ENCODE measurements at places on chromosomes 2 and 18.

DNA sequence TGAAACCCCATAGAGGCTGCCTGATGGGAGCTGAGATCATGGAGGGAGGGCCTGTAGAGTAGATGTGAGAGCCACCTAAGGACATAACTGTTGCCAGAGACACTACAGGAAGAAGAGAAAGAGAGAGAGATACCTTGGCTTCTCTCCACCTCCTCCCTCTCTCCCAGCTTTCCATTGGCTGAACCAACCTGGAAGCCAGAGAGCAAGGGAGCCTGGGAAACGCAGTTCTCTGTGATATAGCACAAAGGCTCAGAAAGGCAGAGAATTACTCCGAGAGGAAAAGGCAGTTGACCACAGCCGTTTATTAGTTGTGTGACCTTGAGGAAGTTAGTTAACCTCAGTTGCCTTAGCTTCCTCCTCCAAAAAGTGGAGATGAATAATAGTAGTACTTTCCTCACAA is 37.7 kb upstream of the MAT2A start:
- no peak for DNase-seq
- no peaks in the 10 kb centered on the region for H3K4me1 ChIP-seq
- no peaks in the 10 kb centered on the region for H3K27me3 ChIP-seq

DNA sequence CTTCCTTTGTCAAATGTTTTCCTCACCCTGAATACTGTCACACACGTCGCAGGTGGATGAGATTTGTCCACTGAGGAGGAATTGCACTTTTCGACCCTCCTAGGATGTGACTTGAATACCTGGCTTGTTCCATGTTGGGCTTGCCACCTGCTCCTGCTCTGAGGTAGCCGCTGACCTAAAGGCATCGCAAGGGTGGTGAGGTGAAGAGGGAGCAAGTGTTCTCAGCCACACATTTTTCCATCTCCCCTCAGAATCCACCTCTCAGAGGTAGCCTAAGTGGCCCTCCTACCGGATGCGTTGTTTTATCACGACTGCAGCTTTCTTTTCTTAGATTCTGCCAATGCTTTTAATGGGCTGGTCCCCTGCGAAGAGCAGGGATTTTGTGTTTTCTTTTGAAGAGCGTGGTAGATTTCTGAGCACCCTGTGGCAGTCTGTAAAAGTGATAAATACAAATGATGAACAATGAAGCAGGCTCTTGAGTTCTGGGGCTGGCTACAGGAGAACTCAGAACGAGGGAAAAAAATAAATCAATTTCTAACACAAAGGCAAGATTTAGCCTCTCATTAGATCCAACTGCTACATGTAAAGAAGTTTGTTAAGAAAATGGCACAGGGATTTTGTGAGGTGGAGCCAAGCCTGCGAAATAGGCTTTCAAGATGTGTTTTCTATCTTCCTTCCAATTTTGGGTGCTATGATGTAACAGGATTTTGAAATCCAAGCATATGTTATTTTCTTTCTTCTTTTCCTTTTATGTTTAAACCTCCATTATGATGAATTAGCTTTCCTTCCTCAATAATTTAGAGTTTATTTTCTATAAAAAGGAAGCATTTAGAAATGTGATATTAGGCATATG is 386.7 kb downstream of the TGIF1 start:
- no peaks in the 10 kb centered on the region for H3K36me3 ChIP-seq
- no peak overlapping the region for H3K4me3 ChIP-seq
- peaks cover 70% of the 10 kb centered on the region for H3K27me3 ChIP-seq
- no peak for DNase-seq
- peaks cover 28% of the 10 kb centered on the region for H3K4me1 ChIP-seq

DNA sequence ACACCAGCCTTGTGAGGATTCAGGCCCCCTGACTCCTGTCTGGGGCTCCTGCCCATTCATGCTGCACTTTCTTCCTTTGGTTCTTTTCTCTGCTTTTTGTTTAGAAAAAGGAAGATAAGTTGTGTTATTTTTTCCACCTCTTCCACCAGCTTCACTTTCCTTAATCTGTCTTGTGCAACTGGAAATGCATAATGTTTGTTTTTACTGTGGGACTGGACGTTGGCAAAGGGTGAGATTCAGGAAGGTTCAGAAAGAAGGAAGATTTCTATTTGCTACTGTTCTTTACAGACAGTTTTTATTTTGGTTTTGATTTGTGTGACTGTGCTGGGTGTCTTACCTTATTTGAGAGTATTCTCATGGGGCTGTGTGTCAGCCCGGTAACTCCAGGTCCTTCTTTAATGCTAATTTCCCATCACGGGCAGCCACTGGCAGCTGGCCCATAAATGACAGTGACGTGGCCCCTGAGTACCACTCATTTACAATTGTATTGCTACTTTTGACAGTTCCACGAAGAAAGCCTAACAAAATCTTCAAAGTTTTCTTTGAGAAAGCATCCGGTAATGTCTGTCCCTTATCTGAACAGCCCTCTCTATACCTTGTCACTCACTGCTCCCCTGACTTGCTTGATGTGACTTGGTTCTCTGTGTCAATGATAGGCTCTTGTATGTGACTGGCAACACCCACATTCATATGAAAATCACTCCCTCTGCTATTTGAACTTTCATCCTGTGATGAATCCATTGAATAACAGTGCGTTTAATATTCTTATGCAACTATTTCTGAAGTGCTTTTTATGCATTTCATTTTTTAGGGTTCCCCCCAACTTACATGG is 32.7 kb downstream of the RHBDD1 start:
- H3K4me3 ChIP-seq, result peak overlapping the region; percentile 20
- peak overlapping the region; percentile 75 for H3K27ac ChIP-seq
- peaks cover 27% of the 10 kb centered on the region for H3K36me3 ChIP-seq
- H3K4me1 ChIP-seq, result peaks cover 27% of the 10 kb centered on the region
- DNase-seq, result no peak

DNA sequence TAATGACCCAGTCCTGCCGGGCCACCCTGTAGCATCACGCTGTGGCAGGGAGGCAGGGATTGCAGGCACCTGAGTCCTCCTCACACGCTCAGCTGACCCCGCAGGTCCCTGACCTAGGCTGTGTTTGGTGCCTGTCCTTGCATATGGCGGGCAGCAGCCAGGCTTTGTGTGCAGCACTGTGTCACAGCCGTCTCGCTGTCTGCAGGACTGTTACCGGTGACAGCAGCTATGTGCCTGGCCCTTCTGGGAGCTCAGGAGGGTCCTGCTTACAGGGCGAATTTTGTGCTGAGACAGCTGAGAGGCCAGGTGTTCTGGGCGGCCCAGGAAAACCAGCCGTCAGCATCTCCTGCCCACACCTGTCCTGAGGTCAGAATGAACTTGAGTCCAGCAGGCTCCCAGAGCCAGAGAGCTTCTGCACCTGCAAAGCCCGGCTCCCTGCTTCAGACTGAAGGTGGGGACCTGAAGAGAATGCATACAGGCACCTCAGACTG is 10.4 kb upstream of the ARID5A start:
- no peaks in the 10 kb centered on the region for H3K36me3 ChIP-seq
- no peak overlapping the region for H3K4me3 ChIP-seq
- no peak overlapping the region for H3K27ac ChIP-seq
- no peak for DNase-seq
- H3K4me1 ChIP-seq, result peaks cover 12% of the 10 kb centered on the region

DNA sequence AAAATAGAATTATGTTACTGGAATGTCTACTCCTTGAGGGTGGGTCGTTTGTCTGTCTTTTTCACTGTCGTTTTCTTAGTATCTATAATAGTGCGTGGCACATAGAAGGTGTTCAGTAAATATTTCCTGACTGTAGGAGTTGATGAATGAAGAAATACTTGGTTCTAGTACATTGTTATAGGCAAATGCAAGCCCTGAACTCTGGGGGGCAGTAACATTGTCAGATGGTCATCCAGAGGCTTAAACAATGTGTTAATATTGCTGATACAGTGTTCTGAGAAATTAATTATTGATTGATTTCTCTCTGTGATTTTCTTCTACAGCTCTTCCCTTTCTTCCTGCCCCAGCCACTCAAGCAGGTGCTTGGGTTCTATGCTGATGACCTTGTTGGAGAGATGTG is 24.4 kb upstream of the THOC1 start:
- H3K27me3 ChIP-seq, result no peaks in the 10 kb centered on the region
- peaks cover 5% of the 10 kb centered on the region for H3K4me1 ChIP-seq
- DNase-seq, result no peak
- H3K27ac ChIP-seq, result no peak overlapping the region

GRCh38 chr18:7890075-7890474 is 323.0 kb downstream of the PTPRM start:
- H3K27ac ChIP-seq, result no peak overlapping the region
- H3K4me3 ChIP-seq, result no peak overlapping the region
- H3K27me3 ChIP-seq, result no peaks in the 10 kb centered on the region
- H3K36me3 ChIP-seq, result no peaks in the 10 kb centered on the region

DNA sequence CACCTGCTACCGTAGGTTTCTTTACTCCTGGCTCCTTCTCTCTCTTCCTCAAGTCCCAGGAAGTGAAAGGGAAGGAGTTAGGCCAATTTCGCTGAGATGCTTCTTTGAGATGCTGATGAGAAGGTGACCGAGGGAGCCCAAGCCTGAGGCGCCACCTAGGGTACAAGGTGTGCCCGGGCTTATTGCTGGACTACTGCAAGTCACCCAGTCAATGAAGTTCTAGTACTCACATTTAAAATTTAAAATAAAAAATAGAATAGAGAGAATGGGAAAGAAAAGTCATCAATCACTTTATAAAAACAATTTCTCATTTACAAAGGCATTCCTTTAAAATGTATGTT is 45.3 kb downstream of the ACAA2 start:
- no peaks in the 10 kb centered on the region for H3K27me3 ChIP-seq
- H3K27ac ChIP-seq, result no peak overlapping the region
- peak; percentile 35 for DNase-seq
- no peaks in the 10 kb centered on the region for H3K36me3 ChIP-seq

GRCh38 chr2:144625626-144626025 is 105.7 kb upstream of the ZEB2 start:
- H3K4me1 ChIP-seq, result no peaks in the 10 kb centered on the region
- no peaks in the 10 kb centered on the region for H3K27me3 ChIP-seq

- peaks cover 17% of the 10 kb centered on the region for H3K36me3 ChIP-seq
- DNase-seq, result no peak
- no peak overlapping the region for H3K27ac ChIP-seq
- no peak overlapping the region for H3K4me3 ChIP-seq
- H3K4me1 ChIP-seq, result peaks cover 16% of the 10 kb centered on the region
Measured at GRCh38 chr18:59353079-59353680, 5.9 kb downstream of the LMAN1 start.

DNA sequence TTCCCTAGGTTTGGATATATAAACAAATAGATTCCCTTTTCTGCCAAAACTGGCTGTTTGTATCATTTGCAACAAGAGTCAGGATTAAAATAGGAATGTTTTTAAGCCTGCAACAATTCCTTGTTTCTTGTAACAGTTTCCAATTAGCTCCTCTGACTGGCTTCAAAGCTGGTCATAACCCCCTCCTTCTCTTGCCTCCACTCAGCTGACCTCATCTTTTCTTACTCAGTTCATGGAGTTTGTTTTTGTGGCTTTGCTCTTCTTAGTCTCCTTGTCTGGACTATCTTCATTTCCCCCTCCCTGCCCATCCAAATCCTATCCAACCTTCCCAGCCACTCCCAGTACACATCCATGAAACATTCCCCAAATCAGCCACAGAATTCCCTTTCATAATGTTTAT is 14.3 kb upstream of the RAPH1 start:
- H3K27me3 ChIP-seq, result no peaks in the 10 kb centered on the region
- no peak overlapping the region for H3K27ac ChIP-seq
- no peak for DNase-seq
- H3K4me1 ChIP-seq, result no peaks in the 10 kb centered on the region
- H3K4me3 ChIP-seq, result no peak overlapping the region
- H3K36me3 ChIP-seq, result no peaks in the 10 kb centered on the region

DNA sequence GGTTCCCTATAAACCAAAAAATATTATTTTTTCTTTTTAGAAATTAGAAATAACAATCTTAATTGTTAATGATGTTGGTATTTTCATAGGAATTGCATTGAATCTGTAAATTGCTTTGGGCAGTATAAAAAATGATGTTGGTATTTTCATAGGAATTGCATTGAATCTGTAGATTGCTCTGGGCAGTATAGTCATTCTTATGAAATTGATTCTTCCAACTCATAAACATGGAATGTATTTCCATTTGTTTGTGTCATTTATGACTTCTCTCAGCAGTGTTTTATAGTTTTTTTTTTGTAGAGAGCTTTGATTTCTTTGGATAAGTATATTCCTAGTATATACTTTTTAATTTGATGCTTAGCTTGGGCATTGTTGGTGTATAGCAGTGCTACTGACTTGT is 82.0 kb upstream of the NT5C1B start:
- H3K27ac ChIP-seq, result no peak overlapping the region
- H3K36me3 ChIP-seq, result no peaks in the 10 kb centered on the region
- no peaks in the 10 kb centered on the region for H3K4me1 ChIP-seq
- H3K27me3 ChIP-seq, result peaks cover 2% of the 10 kb centered on the region
- DNase-seq, result no peak
- H3K4me3 ChIP-seq, result no peak overlapping the region

DNA sequence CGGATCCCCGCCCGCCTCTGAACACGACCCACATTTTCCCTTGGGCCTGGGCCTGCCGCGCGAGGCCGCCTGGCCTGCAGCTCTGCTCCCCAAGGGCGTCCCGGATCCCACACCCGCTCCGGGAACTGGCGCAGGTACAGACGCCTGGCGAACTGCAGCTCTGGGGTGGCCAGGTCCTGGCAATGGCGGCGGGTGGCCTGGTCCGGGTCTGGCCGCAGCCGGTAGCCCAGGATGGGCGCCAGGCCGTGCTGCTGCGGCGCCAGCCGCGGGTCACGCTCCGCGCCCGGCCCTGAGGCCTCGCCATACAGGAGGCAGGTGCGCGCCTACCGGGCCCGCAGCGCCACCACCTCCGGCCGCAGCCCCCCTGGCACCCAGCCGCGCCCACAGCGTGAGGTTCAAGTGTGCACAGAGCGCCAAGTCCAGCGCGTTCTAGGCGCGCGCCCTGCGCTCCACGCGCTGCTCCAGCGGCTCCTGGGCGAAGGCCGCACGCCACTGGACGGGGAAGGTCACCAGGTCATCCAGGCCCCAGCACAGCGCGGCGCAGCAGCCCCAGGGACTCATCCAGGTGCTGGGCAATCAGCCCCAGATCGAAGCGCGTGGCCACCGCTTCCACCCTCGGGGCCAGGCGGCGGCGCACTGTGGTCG is 9.5 kb downstream of the AQP12A start:
- H3K27me3 ChIP-seq, result peaks cover 3% of the 10 kb centered on the region
- no peak overlapping the region for H3K27ac ChIP-seq
- H3K36me3 ChIP-seq, result no peaks in the 10 kb centered on the region
- no peaks in the 10 kb centered on the region for H3K4me1 ChIP-seq
- H3K4me3 ChIP-seq, result no peak overlapping the region
- no peak for DNase-seq

DNA sequence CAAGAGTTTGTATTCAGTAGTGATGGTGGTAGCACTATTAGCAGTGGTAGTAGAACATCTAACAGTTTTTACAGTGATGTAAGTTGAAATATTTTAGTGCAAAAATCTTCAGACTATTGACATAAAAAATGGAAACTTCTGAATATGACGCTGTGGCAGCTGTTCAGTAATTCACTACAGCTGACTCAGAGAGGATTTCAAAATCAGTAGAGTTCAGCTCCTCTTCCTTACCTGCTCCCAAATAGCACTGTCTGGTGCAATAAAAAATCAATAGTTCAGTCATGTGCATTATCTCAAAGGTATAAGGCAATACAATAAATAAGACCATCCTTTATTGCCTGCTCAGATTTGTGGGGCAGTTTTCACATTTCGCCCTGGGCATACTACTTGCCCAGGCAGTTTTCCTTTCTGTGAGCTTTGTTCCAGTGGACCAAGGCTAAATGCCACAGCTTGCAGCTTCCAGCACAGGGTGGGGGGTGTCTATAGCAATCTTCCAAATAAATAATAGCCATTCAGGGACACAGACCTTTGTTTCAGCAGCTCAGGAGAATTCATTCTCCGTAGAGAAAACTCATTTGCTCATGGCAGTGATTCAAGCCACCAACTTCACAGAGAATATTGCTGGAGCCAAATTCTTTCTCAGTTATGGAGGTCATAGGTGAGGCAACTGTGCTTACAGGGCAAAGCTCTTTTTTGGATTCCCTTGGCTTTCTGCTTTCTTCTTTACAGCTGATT is 33.9 kb upstream of the GORASP2 start:
- no peaks in the 10 kb centered on the region for H3K36me3 ChIP-seq
- no peak overlapping the region for H3K4me3 ChIP-seq
- H3K4me1 ChIP-seq, result peaks cover 5% of the 10 kb centered on the region
- no peak for DNase-seq
